Spinal cord (tissue), 10 donors: ENCODE measurements at places on chromosomes 5 and 9. TPM values are rescaled to one million over a fixed set of nuclear protein-coding genes. Genes with fewer than 3 reads are reported as not detected.

Gene LIX1
- polyA plus RNA-seq, result 68.9 TPM

Gene TMEM215
- 1.5 TPM for polyA plus RNA-seq

GRCh38 chr5:138805096-138805495 lies 51.9 kb downstream of the CTNNA1 start:
- DNase-seq, result no peak
- no peaks in the 10 kb centered on the region for H3K27me3 ChIP-seq
- H3K4me1 ChIP-seq, result no peaks in the 10 kb centered on the region
- no peaks in the 10 kb centered on the region for H3K36me3 ChIP-seq
- no peak overlapping the region for H3K4me3 ChIP-seq
- H3K27ac ChIP-seq, result no peak overlapping the region

Gene IL31RA
- 0.17 TPM for polyA plus RNA-seq

- no peak overlapping the region for H3K27ac ChIP-seq
- no peak overlapping the region for H3K4me3 ChIP-seq
- H3K36me3 ChIP-seq, result no peaks in the 10 kb centered on the region
- no peaks in the 10 kb centered on the region for H3K4me1 ChIP-seq
These were observed 53.8 kb upstream of the RAD23B start for GRCh38 chr9:107229241-107229741.

GRCh38 chr5:174708476-174709207 lies 15.7 kb upstream of the MSX2 start:
- H3K27ac ChIP-seq, result no peak overlapping the region
- no peaks in the 10 kb centered on the region for H3K36me3 ChIP-seq
- H3K4me3 ChIP-seq, result no peak overlapping the region
- no peak for DNase-seq

Gene FOXD4L6
- not detected for polyA plus RNA-seq

GRCh38 chr9:100029251-100029650 lies 69.5 kb downstream of the ERP44 start:
- H3K36me3 ChIP-seq, result no peaks in the 10 kb centered on the region
- DNase-seq, result no peak
- no peaks in the 10 kb centered on the region for H3K27me3 ChIP-seq

DNA sequence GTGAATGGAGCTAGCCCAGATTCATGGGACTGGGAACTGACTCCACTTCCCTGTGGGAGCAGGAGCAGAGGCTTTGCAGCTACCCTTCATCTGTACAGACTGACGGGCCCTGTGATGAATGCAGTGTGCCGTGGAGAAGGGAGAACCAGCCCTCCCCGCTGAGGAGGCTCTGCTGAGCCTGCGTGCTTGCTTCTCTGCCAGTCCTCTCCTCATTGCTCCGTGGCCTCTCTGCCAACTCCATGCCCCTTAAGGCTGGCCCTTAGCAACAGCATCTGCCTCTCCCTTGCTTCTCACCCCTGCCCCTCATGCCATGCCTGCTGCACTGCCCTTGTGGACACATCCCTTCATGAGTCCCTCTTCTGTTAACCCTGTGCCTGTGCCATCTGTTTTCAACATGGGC lies 53.6 kb downstream of the GADD45G start:
- DNase-seq, result no peak
- H3K27me3 ChIP-seq, result no peaks in the 10 kb centered on the region
- H3K4me1 ChIP-seq, result peaks cover 65% of the 10 kb centered on the region
- H3K27ac ChIP-seq, result no peak overlapping the region
- H3K4me3 ChIP-seq, result no peak overlapping the region

Gene GARIN3
- polyA plus RNA-seq, result not detected

GRCh38 chr5:142472306-142472951 lies 147.6 kb upstream of the SPRY4 start:
- H3K4me1 ChIP-seq, result peaks cover 4% of the 10 kb centered on the region
- no peaks in the 10 kb centered on the region for H3K36me3 ChIP-seq
- H3K4me3 ChIP-seq, result no peak overlapping the region
- H3K27me3 ChIP-seq, result no peaks in the 10 kb centered on the region
- no peak for DNase-seq

Gene LCN15
- 0.14 TPM for polyA plus RNA-seq

DNA sequence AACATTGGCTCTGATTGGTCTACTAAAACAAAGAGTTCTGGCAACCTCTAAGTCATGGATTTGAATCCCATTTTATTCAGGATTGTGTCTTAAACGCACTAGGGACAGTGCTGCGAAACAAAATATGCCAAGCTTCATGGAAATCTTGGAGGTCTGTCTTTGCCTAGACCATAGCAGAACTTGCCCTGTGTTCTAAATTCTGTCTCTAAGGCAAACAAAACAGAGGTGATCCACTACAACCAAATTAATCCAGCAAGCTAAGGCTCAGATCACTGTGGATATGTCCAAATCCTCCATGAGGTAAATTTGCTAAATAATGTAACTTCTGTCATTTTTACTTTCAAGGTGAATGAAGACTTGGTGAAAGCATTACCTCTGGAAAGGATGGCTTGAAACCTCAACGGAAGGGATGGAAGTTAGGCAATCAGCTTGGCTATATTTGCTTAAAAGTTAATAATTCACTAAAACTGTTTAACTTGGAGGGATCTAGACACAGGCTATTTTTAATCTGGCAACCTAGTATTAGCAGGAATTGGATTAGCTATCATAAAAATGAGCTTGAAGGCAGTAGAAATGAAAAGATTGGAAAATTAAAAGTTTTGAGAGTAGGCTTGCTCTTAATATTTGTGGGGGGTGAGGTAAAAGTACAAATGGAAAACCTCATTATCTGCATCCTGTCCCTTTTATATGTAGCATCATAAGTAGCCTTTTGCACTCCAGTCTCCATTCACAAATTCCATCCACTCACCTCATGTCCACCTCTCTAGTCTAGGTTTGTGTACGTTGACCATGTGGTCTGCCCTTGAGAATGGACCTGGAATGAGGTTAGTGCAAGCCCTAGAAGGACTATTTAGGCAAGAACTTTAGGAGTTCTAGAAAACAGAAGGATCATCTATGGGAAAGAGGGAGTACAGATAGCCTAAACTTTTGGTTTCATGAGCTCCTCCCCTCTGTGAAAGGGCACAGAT lies 176.2 kb downstream of the SMC2 start:
- no peak overlapping the region for H3K4me3 ChIP-seq
- no peak overlapping the region for H3K27ac ChIP-seq
- no peaks in the 10 kb centered on the region for H3K27me3 ChIP-seq
- H3K36me3 ChIP-seq, result no peaks in the 10 kb centered on the region
- no peak for DNase-seq

Gene CDC20B
- 0.17 TPM for polyA plus RNA-seq

Gene TMOD1
- 104 TPM for polyA plus RNA-seq
